Glutamatergic neuron (in vitro differentiated cells): ENCODE measurements at places on chromosomes 3 and 15. TPM values are rescaled to one million over a fixed set of nuclear protein-coding genes. Genes with fewer than 3 reads are reported as not detected.

SEMA6D gene
- total RNA-seq: 255 TPM

HIGD2B gene
- not detected for total RNA-seq

GREM1 gene
- not detected for total RNA-seq

DNA sequence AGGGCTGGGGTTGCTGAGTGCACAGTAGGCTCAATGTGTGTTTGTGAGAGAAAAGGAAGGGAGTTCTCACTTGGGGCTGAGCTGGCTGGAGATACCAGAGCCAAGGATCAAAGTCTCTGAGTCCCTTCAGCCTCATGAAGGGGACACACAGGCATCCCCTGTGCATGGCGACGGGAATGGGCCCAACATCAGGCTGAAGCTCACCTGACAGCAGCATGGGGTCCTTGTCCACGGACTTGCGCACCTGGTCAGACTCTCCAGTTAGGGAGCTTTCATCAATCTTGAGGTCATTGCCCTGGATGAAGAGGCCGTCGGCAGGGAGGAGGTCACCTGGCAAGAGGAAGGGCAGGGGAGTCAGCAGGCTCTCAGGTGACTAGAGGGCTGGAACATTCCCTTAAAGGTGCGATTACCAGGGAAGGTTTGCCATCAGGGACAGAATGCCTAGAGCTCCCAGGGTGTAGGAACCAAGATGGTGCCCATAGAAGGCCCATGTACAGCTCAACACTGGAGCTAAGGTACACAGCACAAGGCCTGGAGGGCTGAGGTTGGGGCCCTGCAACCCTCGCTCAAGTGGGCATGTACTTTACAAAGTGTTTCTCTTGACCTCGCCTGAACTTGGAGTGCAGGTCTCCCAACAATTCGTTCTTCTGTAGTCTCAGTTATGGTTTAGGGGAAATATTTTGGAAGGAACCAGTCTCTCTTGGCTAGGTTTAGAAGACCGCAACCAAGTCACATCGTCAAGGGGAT is 80.0 kb upstream of the SEC13 start:
- H3K27ac ChIP-seq: no peak overlapping the region
- no peak overlapping the region for H3K4me3 ChIP-seq
- peaks cover 20% of the 10 kb centered on the region for H3K36me3 ChIP-seq

OCA2 gene
- 1.7 TPM for total RNA-seq

TMEM44 gene
- 35.3 TPM for total RNA-seq

DNA sequence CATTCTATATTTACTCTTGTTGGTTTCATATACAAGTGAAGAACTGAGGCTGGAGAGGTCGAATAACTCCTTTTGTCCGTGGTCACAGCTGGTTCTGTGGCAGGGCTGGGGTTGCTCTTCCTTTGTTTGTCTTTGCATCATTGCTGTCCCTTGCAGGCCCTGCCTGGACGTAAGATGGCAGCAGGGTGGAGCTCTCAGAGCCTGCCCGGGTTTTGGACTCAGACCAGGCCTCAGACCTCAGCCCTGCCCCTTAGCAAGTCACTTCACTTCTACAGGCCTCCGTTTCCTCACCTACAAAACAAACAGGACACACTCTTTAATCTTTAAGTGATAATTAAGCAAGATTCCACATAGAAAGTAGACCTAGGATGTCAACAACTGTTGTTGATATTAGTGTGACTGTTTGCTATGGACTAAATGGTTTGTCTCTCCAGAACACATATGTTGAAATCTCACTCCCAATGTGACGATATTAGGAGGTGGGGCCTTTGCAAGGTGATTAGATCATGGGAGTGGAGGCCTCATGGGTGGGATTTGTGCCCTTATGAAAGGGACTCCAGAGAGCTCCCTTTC is 65.6 kb upstream of the PLXNA1 start:
- peaks cover 12% of the 10 kb centered on the region for H3K36me3 ChIP-seq
- no peak overlapping the region for H3K27ac ChIP-seq
- H3K4me3 ChIP-seq: no peak overlapping the region
- no peak for DNase-seq
- peaks cover 1% of the 10 kb centered on the region for H3K27me3 ChIP-seq

LYZL4 gene
- not detected for total RNA-seq
